ENCODE measurements at places on chromosomes 16 and 17. TPM values are rescaled to one million over a fixed set of nuclear protein-coding genes. Genes with fewer than 3 reads are reported as not detected.

CD300H gene
- polyA plus RNA-seq: not detected

ODAD4 gene
- polyA plus RNA-seq: 1.1 TPM

PRAC1 gene
- not detected for polyA plus RNA-seq

ABCC11 gene
- 0.07 TPM for polyA plus RNA-seq

CYB5D1 gene
- polyA plus RNA-seq: 8.8 TPM

TUBB3 gene
- polyA plus RNA-seq: 375 TPM

RAB34 gene
- polyA plus RNA-seq: 0.06 TPM

AP1G1 gene
- polyA plus RNA-seq: 33.8 TPM

KCNG4 gene
- 0.02 TPM for polyA plus RNA-seq

CCL3 gene
- not detected for polyA plus RNA-seq

CNGB1 gene
- 0.05 TPM for polyA plus RNA-seq

GNG13 gene
- polyA plus RNA-seq: not detected

KRT20 gene
- polyA plus RNA-seq: not detected
